ENCODE measurements at places on chromosomes 5 and 9.

DNA sequence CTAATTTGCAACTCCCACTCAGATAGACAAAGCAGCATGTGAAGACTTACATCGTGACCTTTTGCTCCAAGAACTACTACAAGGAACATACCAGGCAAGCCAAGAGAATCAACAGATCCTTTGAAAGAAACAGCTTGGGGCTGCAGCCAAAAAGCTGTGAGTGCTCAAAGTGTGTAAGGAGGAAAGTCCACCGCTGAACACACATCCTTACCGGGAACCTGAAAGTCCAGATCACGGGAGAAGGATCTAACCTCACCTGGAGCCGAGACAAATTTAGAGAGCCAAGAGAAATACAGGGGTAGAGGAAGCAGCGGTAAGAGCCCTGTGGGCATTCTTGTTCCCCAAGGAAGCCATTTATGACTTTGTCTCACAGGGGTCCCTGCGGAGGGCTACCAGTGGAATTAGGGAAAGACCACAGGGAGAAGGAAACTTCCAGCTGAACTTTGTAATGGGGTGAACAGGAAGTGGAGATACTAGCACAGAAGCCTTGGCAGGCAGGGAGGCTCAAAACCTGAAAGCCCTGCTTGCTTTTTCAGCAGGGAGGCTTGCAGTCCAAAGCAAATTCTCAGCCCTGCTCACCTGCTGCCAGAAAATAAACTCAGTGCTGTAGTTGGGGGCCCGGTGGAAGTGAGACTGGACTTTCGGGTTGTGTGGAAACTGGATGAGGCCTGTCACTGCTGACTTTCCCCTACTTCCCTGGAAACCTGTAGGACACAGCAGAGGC, 350.2 kb downstream of the DTWD2 start:
- no peak for DNase-seq

DNA sequence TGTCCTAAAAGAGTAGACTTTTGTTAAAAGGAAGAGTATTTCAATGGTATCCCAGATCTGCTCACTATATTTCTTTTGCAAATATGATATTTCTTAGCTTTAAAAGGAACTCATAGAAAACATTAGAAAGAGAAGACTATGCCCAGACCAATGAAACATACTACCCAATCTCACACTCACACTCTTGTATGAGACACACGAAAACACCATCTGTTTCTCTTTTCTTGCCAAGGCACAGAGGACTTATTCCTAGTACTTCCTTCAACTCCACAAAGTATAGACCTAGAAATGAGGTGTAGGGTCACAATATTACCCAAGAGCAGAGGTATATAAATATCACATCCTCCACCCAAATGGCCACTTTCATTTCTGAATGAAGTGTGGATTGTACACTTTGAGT, 292.4 kb upstream of the ACO1 start:
- no peak for DNase-seq

- peak; percentile 11 for DNase-seq
These were observed 55.3 kb downstream of the ERAP1 start for GRCh38 chr5:96752341-96753016.

DNA sequence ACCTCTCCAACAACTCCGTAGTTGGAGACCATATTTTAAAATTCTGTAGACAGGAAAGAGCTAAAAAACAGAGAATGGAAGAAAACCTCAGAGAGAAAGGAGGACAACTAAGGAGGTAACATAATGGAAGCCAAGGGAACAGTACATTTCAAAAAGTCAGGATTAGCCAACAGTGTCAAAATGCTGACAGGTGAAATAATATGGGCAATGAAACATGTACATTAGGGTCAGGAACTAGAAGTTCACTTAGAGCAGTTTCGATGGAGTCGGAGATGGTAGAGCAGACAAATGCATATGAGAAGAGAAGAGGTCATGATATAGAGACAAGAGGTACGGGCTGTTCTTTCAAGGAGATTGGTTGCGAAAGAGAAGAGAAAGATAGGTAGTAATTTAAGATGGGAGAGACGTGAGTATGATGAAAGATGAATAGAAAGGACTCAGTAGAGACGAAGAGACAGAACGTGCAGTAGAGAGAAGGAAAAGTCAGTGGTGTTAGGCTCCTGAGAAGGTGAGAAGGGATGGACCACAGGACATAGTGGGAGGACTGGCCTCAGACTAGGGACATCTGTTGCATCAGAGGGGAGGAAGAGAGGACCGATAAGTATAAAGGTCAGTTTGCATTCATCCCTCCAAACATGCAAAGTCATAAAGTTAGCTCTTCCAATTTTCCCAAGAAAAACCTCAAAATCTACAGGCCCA, 25.6 kb downstream of the NRG2 start:
- no peak for DNase-seq

DNA sequence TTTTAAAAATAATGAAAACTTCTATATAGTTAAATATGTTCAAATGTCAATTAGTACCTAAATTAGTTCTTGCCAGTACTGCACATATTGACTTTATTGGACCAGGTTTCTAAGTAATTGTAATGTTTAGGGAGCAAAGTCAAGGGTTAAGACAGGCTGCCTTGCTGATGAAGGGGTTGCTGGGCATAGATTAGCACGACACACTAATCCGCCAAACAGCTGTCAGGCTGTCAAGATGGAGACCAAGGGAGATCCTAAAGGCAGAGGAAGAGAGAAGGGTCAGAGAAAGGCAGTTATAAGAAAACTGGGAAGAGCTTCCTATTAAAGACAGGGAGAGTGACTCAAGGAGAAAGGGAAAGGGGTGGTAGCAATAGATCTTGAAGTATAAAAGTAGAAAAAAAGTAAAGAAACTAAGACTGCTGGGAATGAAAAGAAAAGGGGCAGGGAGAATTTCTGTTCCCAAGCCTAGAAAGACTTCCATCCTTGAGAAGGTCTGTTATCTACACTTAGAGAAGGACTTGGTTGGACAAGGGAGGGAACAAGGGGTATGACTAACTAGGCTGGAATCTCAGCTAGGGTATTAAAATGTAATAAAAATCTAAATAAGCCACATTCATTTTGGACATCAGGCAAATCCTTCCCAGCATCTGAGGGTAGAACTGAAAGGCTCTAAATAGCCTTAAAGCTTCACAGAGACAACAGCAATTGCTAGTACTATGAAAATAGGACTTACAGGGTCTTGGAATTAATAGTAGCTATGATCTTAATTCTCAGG, 188.7 kb downstream of the FBXL17 start:
- no peak for DNase-seq

DNA sequence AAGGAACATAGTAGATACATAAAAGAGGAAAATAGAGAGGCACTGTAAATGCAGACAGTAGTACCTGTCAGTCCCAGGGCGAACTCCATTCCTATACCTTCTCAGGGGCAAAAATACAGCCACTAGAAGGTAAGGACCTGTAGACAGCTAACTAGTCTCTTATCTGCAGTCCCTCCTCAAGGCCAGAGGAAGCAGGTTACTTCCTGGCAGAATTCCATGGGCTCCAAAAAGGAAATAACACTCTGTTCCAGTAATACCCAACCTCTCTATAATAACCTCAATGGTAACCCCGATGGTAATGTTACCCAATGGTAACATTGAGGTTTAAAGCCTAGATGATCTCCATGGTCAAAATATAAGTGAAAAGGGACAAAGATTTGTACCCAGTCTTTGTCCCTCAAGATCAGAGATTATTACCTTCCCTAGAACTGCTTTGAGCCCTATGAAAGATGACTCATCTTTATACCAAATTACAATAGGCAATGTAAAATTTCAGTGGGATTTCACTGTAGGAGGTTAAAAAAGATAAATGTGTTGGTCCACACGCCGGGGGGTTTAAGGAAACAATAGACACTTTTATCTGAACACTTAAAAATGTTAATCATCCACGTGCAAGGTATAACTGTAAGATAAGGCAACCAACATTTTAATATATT, 113.0 kb downstream of the DENND1A start:
- DNase-seq = no peak

GRCh38 chr5:154811653-154812465, 38.5 kb downstream of the FAXDC2 start:
- DNase-seq = peak; percentile 50

DNA sequence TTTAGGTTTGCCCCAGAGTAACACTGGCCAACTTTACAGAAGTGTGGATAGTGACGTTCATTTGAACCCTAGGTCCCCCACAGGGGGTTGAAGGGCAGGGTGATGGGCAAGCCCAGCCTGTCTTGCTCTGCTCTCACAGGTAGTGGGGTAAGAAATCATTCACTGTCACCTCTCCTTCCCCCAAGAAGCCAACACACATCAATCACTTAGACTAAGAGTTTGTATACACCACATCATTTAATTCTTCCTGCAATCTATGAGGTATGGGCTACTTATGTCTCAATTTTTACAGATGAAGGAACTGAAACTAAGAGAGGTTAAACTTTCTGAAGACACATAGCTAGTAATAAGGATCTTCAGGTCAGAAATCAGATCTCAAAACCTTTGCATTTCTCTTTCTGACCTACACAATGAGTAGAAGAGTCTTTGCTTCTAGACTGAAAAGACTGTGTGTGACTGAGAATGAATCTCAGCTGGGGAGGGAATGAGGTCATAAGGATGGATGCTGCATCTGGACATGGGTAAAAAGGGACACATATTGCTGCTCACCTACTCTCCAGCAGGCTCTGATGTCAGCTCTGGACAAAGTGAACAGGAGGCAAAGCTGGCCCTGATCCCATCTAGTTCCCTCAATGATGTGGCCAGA, 81.0 kb upstream of the EQTN start:
- DNase-seq = no peak

GRCh38 chr5:75612226-75612569, 945 bp downstream of the ANKDD1B start:
- DNase-seq = no peak

- no peak for DNase-seq
These were observed 507.7 kb downstream of the CCDC171 start for GRCh38 chr9:16060436-16061129.

DNA sequence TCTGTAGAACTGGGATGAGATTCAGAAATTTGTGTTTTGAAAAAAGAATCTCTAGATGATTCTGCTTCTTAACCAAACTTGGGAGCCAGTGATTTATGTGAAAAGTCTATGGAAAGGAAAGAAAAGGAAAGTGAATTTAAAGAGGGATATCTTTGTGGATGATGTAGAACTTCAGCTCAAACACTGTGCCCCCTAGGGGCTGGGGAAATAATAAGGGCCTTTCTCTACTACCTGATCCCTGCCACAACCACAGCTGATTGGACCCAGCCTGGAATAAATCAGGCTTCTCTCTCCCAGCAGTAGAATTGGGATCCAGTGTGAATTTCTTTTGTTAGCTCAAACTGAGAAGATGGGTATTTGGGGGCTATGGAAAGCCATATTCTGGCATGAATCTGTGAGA, 155.0 kb downstream of the PRELID2 start:
- DNase-seq = no peak

DNA sequence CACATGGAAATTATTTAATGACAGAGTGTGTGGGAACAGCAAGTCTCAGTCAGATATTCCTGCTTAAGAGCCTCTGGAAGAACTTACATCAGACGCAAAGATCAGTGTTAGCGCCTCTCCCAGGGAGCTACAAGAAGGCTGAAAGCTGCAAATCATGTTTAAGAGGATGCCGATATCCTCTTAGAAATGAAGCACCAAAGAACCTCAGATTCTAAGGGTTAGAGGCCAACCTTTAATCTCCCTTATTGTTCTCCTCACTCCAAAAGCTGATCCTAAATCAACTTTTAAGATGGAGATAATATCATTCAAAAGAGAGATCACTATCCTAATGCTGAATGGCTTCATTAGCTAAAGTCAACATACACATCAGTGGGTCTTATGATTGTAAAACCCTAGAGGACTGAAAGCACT, 160.6 kb downstream of the NFIB start:
- no peak for DNase-seq

DNA sequence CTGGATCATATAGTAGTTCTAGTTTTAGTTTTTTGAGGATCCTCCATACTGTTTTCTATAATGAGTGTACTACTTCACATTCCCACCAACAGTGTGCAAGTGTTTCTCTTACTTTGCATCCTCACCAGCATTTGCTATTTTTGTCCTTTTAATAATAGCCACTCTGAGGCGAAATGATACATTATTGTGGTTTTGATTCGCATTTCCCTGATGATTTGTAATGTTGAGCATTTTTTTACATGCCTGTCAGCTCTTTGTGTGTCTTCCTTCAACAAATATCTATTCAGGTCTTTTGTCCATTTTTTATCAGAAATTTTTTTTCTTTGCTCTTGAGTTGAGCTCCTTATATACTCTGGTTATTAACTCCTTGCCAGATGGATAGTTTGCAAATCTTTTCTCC, 114.0 kb downstream of the ADAMTSL1 start:
- DNase-seq = no peak

DNA sequence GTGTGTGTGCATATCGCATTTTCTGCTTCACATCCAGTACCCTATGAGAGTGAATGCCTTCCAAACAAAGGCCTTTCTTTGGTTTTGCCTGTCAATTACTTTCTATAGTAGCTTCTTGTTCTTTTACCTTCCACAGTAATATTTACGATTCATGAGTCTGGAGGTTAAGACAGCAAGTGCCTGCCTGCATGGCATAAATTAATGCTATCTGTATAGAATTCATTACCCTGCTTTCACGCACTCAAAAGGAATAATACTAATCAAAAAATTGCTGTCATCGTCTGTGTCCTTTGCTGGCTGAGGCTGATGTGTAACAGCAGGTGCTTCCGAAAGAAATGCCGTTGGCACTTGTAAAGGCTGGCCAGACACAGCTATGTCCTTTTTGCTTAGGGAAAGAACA, 1304.4 kb upstream of the CDH6 start:
- DNase-seq = no peak

DNA sequence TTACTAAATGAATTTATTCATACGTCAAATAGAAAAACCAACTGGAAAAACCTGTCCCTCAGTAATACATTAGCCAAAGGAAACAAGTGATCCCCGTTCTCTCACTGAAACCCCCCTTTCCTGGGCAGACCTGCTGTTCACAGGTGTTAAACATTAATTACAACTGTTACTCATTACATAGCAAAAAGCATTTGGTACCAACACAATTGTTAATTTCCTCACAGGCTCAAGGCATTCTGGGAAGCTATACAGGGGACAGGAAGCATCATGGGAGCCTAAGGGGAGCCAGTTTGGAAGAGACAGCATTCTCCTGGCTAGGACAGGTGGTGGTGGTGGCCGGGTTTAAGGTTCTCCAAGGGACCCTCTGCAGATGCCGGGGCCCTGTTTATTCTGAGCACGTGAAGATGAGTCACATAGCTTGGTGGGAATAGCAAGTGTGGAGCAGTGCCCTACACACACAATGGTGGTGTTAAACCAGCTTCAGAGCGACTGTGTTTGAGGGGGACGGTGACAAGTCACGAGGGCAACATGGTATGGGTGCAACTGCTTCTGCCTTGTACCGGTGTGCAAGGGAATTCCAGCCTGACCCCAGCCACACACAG, 62.6 kb upstream of the SLC25A51 start:
- DNase-seq = no peak

- no peak for DNase-seq
These were observed 38.9 kb downstream of the LYRM7 start for GRCh38 chr5:131209506-131210150.

DNA sequence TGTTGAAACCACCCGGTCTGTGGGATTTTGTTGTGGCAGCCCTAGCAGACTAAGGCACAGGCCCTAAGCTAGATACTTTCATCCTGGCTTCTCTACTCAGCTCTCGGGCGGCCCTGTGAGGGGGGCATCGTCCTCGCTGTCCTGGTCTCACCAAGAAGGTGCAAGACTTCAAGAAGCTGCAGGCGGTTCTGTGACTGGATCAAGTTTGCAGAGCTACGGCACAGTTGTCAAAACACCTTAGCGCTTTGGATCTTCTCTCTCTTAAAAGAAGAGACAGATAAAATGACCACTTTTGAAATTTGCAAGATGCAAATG, 119.4 kb upstream of the PHYKPL start:
- DNase-seq = no peak

GRCh38 chr9:86545090-86545489, 190.9 kb upstream of the TUT7 start:
- DNase-seq = no peak
